Caudate nucleus (tissue), 63 donors: ENCODE measurements at places on chromosomes 4 and X.

DNA sequence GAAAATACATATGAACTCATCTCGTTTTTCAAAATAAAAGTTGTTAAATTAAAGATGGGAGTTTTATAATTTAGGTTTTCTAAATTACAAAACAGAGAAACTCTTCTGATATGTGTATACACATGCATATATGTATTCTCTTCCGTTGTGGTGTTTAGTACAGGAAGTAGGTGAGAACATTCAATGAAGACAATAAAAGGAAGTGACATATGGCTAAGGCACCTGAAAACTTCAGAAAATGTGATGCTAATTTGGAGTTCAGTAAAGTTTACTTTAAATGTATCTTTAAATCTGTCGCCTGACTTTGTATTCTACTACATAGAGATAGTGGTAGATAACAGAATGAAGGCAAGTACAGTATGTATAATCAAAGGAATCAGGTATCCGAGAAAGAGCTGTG lies 33.5 kb upstream of the ITM2A start:
- no peak for DNase-seq

DNA sequence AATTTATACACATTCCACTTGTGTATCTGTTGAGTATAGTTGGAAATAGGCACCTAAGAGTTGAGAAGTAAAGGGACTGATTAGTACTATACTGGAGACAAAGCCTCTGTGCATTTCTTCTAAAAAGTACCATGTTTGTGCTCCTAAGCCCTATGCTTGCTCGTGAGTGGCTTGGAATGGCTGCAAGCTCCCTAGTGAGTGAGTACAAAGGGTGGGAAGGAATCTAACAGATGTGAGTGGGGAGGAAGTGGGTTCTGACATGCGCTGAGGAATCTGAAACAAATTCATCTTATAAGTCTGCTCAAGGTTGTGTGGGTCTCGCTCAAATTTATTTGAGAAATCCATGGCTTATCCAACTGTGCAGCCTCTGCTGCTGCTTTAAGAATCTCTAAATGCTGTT lies 13.3 kb downstream of the SPCS3 start:
- no peak for DNase-seq

GRCh38 chrX:41677183-41678060 lies 11.4 kb upstream of the GPR34 start:
- no peak for DNase-seq

DNA sequence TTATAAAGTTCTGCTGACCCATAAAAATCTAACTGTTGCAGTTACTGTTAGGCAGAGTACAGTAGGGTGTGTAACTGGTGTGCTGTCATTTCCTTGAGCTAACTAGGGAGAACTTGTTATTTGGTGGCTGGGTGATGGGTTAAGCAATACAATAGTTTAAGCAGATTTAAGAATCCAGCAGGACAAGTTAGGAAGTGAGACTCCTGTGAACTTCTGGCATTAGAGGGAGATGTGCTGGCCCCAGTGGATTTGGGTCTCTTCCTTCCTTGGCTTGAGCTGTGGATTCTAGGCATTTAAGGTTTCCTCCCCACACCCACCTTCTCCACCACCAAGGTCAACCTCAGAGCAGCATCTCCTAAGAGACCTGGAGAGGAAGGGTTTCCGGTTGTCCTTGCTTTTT lies 70.5 kb downstream of the CLCN5 start:
- DNase-seq: no peak

GRCh38 chrX:75603833-75604232 lies 81.0 kb upstream of the ZDHHC15 start:
- DNase-seq: no peak

GRCh38 chr4:87180767-87181166 lies 39.7 kb downstream of the KLHL8 start:
- no peak for DNase-seq

GRCh38 chrX:70293621-70294020 lies 3.7 kb downstream of the KIF4A start:
- DNase-seq: no peak

DNA sequence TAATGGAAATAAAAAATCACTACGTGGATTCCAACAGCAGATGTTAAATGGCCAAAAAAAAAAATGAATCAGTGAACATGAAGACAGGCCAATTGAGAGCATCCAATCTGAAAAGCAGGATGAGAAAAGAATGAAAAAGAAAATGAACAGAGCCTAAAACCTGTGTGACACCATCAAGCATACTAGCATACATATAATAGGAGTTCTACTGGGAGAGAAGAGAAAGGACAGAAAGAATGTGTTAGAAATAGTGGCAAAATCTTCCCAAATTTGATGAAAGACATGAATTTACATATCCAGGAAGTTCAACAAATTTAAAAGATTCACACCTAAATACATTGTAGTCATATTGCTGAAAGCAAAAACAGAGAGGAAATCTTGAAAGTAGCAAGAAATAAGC lies 76.4 kb downstream of the CCDC160 start:
- DNase-seq: no peak

- DNase-seq: no peak
Measured at GRCh38 chrX:133364196-133364595, 51.1 kb downstream of the GPC4 start.

- no peak for DNase-seq
Measured at GRCh38 chr4:141541851-141542250, 94.5 kb upstream of the IL15 start.

DNA sequence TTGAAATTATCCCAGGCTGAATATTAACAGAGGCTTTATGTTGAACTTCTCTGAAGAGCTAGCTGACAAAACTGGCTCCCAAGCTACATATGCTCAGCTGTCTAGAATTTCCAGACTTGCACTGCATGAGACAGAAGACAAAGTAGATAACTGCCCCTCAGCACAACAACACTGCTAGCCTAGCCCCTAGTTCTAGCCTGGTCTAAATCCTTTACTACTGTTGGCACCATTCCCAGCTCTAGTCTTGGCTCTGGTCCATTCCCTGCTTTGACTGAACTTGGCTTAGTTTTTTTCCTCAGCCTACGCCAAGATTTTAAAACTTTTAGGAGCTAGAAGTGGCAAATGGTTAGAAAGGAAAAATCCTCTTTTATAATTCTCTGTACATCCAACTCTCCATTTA lies 7.6 kb upstream of the OPHN1 start:
- no peak for DNase-seq

DNA sequence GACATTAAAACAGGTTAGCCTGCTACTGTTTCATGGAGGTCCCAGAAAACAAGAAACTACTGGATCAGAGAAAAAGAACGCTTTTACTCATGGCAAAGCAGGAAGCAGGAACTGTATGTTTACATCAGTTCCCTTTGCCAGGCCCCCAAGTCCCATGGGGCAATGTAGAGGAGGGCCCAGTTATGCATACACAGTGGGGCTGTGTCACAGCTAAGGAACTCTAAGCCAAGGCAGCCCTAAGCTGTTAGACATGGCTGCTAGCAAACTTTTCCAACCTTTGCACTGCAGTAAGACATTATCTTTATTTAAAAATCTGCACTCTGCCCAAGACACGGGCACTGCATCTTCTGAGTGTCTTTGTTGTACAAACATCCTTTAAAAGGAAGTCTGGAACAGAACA lies 975.8 kb downstream of the C4orf33 start:
- DNase-seq: no peak

- DNase-seq: no peak
Measured at GRCh38 chr4:15550491-15550890, 80.8 kb downstream of the CC2D2A start.

GRCh38 chr4:123393721-123394120 lies 2.9 kb upstream of the SPRY1 start:
- DNase-seq: no peak

- DNase-seq: no peak
Measured at GRCh38 chr4:45472490-45472889, 651.4 kb downstream of the GABRG1 start.

DNA sequence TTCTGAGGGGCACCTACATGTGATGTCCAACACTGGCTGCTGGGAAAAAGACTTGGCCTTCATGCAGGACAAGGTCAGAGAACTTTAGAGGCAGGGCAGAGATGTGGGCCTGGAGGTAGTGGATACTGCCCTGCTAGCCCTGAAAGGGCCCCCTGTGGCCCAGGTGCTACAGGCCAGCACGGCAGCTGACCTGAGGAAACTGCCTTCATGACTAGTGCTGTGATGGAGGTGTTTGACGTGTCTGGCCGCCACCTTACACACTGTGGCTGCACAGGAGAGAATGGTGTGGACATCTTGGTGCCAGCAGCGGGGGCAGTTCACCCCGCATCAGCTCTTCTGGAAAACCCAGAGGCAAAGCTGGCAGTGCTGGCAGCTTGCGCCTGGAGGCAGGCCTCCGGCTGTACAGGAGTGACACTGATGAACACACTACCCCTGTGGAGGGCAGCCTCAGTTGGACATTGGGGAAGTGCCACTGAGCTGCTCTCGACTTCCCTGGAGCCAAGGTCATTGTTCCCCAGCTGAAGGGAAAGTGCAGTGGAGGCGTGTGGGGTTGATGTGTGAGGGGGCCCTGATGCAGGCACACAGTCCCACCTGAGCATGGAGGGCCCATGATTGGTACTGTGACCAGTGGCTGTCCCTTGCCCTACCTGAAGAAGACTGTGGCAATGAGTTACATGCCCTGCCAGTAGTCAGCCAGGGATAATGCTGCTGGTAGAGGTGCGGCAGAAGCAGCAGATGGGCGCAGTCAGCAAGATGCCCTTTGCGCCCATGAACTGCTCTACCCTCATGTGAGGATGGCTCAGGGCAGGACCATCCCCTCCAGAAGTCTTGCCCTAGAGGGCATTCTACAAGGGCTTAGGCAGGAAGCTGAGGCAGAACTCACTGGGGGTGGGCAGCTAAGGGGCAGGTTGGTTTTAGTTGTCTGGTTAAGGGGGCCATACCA lies 36.9 kb downstream of the COQ2 start:
- no peak for DNase-seq

GRCh38 chr4:90159193-90159592 lies 32.0 kb downstream of the CCSER1 start:
- DNase-seq: no peak

DNA sequence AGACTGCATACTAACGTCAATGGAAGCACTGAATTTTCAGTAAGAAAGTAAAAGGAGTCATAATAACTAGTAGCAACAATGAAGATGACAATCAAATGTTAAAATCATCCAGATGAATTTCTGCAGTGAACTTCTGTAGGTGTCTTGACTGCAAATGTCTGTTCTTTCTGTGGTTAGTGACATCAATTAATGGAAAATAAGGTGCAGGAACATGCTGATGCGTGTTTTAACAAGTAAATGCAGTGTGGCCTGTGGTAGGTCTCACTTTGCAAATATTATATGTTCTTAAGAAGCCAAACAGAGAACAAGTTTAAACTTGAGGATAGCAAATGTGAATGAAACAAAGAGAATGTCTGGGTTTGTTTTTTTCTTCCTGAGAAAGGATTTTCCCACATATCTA lies 2.6 kb upstream of the DTHD1 start:
- DNase-seq: no peak

DNA sequence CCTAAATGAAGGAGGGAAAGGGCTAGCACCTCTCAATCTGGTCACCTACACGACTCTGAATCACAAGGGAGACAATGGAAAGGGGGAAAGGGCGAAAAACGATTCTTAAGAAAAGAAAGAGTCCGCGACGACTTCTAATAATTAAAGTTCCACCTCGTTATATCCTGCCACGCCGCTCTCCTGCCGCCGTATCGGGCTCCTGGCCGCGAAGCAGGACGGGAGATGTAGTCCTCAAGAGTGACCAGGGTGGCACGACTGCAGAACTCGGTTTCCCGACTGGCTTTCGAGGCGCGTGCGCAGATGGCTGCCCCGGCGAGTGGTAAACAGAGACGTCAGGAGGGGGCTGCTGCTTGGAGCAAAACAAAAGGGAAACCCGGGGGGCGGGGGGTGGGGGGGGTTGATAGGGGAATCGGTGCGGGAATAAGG lies at the start of gene FOXO4:
Gene FOXO4 (plus strand): TSS at position 297 of the 426 bp plus-strand sequence. CDS start 678 bp downstream, outside the sequence.
- DNase-seq: peak; percentile 89

GRCh38 chr4:112253382-112254000 lies 21.9 kb downstream of the AP1AR start:
- DNase-seq: no peak

DNA sequence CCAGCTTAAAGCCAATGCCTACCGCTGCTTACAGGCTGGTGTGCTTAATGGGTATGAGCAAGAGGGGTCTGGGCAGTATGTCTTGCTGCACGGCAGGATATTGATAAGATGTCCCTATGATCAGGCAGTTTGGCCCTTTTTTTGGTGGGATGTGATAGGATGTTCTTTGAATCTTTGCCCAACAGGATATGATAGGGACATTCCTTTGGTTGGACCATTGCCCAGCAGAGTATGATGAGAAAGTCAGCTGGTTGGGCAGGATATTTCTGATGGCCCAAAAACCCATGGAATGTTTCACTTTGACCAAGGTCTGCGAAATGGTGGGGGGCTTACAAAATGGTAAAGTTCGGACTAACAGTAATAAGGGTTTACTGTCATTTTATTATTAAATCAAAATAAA lies 1060.6 kb downstream of the STIM2 start:
- DNase-seq: no peak
